ENCODE measurements at places on chromosomes 4 and X.
A peak's percentile ranks its signal among the peaks of the same experiment; 100 is the strongest.

DNA sequence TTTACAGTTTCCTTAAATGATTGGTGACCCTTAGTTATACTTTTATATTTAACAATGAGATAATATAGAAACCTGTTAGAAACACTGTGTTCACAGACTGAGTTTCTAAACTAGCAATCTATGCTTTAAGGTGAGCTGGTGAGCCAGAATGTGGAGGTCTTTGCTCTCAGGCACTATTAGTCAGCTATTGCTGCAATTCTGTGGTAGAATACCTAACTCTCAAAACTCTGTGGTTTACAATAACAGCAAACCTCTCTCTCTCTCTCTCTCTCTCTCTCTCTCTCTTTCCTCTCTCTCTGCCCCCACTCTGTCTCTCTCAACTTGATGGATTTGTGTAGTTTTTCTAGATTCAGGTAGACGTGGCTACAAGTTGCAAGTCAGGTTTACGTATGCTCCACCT lies 17.6 kb upstream of the LCORL start:
- peak; percentile 35 for DNase-seq

DNA sequence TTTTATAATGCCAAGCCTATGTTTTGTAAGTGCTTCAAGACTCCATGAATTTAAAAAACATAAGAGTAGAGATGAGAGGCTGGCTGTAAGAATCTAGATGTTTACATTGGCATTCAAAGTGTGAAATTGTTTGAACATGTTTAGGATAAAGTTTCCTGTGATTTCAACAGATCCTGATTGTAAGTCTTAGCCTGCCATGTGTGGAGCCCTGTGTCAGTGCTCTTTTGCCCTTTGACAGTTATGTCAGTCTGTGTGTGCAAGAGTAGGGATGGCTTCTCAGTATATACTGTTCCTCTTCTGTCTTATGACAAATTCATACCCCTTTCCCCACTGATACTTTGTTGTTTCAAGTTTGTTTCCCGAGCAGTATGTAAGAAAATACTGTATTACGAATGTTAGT lies 68.2 kb downstream of the USP9X start:
- peak; percentile 38 for DNase-seq

DNA sequence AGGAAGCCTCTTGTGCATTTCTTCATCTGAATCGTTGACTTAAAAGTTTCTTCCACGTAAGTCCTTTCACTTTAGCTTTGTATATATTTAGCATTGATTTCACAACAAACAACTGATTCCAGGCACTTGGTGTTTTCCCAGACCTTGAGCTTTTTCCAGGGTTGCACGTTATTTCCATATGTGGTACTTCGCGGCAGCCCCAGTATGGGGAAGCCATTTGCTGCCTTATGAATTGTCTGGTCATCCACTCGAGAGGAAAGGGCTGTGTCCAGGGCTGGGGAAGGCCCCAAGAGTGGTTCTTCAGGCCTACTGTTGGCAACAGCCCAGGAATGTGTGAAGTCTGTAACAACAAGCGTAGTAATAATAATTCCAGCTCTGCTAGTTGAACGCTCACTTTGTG lies 2.8 kb upstream of the TLR8 start:
- peak; percentile 50 for DNase-seq

GRCh38 chr4:24775032-24775605 lies 20.3 kb upstream of the SOD3 start:
- DNase-seq, result peak; percentile 55

- DNase-seq, result no peak
Measured at GRCh38 chr4:139567159-139567870, 11.3 kb upstream of the SETD7 start.

DNA sequence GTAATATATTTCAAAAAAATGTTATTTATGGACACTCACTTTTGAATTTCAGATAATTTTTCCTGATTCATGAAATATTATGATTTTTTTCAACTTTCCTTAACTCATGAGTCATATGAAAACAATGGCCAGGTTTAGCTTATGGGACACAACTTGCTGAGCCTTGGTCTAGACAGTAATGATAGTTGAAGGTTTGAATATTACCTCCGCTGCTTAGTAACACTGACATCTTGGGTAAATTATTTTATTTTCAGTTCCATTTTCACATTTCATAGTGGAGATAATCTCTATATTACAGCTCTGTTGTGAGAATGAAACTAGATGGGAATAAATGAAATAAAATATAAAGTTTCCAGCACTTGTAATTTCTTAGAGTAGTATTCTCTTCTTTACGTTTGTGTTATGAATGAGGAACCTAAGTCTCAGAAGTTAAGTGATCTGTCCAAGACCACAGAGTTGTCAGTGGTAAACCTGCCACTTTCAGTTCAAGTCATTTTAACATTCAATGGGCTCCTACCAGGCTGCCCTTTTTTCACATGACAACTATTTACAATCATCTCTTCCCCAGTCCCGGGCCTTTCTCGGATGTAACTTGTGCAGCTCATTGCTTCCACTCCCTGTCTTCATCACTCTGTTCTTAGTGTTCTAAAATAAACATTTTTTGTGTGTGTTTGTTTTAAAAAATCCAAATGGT lies 46.8 kb upstream of the GC start:
- no peak for DNase-seq

DNA sequence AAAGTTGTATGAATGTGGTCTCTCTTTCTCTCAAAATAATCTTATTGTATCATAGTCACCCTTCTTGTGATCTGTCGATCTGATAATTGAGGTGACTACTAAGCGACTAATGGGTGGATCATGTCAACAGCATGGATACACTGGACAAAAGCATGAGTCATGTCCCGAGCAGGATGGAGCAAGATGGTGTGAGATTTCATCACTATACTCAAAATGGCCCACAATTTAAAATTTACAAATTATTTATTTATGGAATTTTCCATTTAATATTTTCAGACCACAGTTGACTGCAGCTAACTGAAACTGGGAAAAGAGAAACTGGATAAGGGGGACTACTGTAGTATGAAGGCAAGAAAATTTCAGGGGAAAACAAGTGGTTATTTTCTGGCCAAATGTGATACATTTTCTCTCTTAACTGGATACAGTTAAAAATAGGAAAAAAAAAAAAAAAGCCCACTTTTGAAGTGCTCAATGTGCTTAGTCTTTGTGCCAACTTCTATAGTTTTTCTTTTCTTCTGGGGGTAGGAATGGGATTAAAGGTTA lies 25.3 kb downstream of the FAM241A start:
- DNase-seq, result peak; percentile 92

DNA sequence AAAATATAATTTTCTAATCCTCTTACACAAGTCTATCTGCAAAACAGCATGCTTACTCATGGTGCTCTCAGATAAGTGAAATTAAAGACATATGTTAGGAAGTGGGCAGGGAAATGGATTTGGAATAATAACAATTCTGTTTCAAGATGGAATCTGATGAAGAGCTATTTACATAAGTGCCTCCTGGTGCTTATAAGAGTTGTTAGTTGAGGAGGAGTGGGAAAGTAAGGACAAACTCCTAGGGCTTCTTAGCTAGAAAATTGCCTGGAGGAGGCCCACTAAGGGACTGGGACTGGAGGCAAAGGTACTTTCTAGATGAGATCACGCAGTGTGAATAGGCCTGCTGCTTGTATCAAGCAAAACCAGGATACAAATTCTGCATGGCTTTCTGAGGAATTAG lies 939.8 kb downstream of the GLUD2 start:
- peak; percentile 51 for DNase-seq
